ENCODE measurements at places on chromosomes 1 and 21.

DNA sequence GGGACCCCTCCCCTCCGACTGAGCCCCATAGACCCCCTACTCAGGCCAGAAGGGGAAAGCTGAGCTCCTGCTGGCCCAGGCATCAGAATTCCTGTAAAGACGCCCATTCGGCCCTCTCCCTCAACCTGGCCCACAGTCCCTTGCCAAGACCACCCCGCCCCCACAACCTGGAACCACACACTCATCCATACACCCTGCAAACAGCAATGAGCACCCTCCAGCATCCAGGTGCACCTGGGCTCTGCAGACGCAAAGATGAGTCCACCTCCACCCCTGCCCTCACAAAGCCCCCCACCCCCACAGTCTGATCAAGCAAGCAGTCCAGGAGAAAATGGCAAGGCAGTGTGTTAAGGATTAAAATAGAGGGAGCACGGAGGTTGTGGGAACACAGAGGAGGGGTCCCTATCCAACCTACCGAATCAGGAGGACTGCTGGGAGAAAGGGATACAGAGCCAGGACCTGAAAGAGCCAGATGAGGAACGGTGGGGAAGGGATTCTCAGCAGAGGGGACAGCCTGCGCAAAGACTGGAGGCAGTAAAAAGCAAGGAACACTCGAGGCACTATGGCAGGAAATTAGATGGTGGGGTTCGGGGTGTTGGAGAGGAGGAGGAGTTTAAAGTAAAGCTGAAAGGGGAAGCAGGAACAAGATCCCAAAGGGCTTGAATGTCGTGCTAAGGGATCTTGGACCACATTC, 67.3 kb upstream of the LAPTM5 start:
- DNase-seq: no peak

DNA sequence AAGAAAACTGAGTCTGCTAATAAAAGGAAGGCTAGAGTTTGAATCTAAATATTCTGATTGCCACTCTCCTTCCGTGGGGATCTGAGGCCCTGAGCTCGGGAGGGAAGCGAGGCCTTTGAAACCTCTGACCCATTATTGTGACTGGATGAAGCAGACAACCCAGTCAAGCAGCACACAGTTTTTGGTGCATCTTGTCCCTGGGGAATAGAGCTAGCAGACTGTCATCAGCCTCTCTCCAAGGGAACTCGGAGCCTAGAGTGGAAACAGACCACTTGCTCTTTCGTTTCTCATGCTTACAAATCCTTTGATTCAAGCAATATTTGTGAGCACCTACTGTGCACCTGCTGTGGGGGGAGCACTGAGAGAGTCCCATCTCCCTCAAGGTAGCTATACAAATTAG, 133.2 kb upstream of the KLHDC7A start:
- DNase-seq: no peak

DNA sequence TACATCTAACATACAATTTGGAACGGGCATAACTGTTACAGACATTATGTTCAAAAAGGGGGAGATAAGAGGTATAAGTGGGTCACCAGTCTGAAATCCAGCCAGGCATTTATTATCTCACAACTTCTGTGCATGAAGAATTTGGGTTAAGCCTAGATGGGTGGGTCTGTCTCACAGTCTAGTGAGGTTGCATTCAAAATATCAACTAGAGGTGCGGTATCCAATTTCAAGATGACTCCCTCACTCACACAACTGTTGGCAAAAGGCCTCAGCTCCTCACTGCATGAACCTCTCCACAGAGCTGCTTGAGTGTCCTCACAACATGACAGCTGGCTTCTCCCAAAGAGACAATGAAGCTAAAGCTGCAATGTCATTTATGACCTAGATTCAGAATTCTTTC, 4.7 kb downstream of the AUNIP start:
- no peak for DNase-seq

- DNase-seq: no peak
Observed at GRCh38 chr1:110280804-110281203, 58.4 kb upstream of the RBM15 start.

GRCh38 chr1:164733070-164733469, 174.1 kb downstream of the PBX1 start:
- no peak for DNase-seq

DNA sequence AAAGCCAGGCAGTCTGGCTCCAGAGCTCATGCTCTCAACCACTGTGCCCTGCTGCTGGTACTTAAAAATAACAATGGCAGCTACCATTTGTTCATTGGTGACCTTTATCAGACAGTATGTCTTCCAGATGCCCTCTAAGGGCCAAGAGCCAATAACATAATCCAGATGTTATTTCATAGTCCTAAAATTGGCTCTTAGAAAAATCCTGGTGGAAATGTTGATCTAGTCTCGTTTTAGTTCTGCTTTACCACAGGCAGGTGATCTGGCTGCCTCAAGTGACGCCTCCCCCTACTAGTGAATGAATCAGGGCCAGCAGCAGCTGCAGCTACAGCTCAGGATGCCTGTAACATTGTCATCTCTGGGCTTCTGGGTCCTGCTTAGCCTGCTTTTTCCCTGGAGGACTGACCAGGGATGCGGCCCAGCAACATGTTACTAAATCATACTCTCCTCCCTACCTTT, 12.6 kb upstream of the HMGN2 start:
- peak; percentile 27 for DNase-seq

DNA sequence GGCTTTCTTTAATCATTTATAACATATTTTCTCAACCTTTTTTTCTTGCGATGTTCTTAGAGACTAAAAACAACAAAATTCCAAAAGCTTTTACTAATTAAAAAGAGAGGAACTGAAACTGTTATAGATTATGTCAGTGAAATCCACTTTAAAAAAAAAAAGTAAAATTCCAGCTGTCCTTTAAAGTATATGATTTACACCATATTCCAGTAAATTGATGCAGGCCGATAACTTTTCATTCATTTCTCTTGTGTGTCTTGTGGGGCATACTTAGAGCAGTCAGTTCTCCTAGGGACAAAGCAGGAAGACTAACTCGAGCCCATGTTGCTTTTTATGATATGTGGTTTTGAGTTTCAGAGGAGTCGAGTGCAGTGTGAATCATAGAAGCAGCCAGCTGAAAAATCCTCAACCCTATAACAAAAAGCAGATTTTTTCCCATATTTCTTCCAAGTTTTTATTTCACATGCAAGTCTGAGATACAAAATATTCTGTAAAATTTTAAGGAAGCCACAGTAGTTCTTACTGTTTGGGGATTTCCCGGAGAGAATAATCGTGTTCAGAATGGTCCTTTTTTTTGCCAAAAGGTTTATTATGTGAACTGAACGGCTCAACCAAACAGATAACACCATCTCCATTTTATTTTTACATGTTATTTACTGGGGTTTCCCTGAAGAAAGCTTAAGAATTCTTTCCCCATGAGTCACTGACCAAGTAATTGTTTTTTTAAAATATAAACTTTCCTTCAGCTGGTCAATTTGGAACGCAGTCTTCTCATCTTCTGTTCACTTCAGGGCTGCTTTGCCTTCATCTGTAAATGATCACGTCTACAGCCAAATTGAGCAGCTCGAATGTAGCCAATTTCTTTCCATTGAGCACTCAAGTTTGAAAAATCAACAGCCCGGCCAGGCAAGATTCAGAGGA, 77.0 kb upstream of the C1orf105 start:
- no peak for DNase-seq

DNA sequence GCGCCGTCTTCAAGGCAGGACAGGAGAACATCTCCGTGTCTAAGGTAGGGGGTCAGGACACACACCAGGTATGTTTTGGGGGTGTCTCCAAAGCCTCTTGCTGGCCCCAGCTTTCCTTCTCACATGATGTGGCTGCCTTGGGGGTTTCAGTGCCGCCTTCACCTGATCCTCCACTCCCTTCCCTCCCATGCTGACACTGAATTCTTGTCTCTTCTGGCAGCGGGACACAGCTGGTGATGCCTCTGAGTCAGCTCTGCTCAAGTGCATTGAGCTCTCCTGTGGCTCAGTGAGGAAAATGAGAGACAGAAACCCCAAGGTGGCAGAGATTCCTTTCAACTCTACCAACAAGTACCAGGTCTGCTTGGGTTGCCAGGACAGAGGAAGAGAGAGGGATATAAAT, 13.5 kb downstream of the ATP1A2 start:
- DNase-seq: no peak

DNA sequence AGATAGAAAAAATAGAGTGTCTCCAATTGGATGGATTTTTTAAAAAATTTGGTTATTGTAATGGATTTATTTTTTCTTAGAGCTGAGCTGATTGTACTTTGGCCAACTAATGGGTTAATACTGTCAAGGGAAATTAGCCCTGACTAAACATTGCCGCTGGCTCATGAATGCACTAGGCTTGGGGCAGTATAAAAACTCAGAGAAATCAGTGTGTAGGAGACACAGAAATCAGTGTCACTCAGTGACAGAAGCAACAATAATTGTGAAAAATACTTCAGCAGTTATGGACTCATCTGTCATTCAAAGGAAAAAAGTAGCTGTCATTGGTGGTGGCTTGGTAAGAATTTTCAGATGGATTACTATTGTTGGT, at the start of gene KMO:
Gene KMO, plus strand, starts transcription at position 217 of the 370 bp plus-strand sequence. Its CDS starts 67 bp downstream, at position 284.
- no peak for DNase-seq

- DNase-seq: no peak
Observed at GRCh38 chr1:111801071-111801850, 45.6 kb downstream of the DDX20 start.

DNA sequence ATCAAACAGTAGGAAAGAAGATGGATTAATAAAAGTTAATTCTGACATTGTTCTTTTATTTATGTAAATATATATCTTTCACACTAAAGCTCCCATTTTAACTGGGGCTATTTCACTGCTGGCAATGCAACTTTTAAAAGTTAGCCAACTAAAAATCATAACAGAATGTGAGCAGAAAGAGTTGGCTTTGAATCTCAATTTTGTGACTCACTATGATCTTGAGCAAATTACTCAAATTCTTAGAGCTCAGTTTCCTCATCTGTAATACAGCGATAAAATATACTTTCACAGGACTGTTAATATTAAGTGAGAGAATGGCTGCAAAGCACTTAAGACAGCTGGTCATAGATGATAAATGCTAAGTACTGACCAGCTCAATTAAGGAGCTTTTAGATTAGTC, 10.8 kb downstream of the EFCAB14 start:
- no peak for DNase-seq

GRCh38 chr1:110829955-110830553, 42.9 kb upstream of the CD53 start:
- DNase-seq: peak; percentile 3

DNA sequence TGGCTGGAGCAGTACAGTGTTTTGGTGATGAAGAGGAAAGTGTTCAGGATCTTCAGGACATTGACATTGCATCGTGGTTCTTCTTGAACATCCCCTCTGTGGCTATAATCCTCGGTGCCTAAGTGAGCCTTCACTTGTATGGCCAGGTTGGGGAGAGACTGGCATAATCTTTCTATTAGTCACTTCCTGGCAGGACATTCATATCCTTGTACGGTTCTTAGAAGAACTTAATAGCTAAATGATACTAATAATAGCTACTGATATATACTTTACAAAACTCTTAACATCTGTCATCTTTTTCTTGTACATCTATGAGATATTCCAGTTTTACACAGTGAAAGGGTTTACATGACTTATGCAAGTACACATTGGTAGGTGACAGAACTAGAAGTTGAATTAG, 35.8 kb downstream of the CELF3 start:
- DNase-seq: no peak

GRCh38 chr1:42937141-42937696, 21.4 kb downstream of the SLC2A1 start:
- DNase-seq: no peak

DNA sequence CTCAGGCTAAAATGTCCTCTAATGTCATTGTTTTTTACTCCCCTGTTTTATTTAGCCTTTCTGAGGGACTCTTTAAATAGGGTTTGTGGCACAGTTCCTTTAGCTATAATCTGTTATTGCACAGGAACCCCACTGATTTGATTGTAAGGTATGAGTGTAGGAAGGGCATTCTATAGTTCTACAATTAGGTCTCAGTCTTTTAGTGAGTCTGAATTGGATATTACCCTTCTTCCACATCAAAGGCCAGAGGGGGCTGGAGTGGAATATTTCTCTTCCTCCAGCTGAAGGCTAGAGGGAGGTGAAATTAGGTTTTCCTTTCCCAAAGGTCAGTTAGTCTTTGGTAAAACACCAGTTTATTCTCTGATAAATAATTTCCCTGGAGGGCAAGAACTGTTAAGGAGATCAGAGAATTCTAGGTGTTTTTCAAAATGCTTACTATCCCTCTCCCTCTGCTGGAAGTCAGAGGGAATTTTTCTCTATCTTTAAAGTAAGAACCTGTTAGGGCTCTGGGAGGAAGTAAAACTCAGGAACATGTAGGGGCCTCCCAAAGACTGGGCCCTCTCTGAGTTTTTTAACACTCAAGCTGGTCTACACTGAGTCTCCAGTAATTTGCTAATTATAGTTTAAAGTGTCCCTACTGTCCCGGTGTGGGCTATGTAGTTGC, 176.3 kb upstream of the ZNHIT6 start:
- DNase-seq: no peak

GRCh38 chr1:22767852-22768251, 57.2 kb downstream of the EPHB2 start:
- DNase-seq: no peak

DNA sequence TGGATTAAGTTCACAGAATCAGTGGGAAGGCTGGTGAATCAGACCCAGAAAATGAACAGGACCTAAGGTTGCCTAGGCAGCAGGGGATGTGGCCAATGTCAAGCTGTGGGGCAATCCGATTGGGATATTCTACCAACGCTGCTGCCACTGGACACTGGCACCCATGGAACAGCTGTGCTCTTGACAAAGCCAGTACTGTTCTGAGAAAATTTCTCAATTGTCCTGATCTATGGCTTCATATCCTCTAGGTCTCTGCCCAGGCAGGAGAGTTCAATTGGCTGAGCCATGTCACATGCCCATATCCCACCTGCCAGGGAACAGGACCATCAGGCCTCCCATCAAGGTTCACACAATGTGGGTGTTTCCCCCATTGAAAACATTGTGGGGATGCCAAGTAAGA, 6.2 kb downstream of the TACSTD2 start:
- no peak for DNase-seq

DNA sequence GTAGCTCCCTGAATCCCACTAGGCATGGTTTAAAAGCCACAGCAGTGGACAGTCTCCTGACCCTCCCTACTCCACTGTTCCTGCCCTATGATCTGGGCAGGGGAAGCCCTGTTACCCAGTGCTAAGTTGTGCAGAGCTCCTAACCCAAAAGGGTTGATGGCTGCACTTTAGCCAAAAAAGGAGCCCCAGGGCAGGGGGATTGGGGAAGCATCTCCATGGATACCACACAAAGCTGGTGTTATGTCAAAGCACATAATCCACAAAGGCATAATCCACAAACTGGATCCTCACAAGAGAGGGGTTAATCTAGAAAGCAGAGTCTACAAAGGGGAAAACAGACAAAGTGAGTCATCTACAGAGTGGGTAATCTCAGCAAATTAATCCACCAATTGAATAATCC, 5.7 kb downstream of the RSPO1 start:
- DNase-seq: no peak

GRCh38 chr1:20199403-20199802, 13.1 kb upstream of the PLA2G2C start:
- DNase-seq: no peak
